Motor neuron (in vitro differentiated cells): ENCODE measurements at places on chromosomes 7 and 10. TPM values are rescaled to one million over a fixed set of nuclear protein-coding genes. Genes with fewer than 3 reads are reported as not detected.

The CPEB3 gene
- 11.4 and 12.8 TPM in 2 replicates for total RNA-seq

The ANKRD7 gene
- 1.8 TPM in 1 of 2 replicates, not detected in the other for total RNA-seq

DNA sequence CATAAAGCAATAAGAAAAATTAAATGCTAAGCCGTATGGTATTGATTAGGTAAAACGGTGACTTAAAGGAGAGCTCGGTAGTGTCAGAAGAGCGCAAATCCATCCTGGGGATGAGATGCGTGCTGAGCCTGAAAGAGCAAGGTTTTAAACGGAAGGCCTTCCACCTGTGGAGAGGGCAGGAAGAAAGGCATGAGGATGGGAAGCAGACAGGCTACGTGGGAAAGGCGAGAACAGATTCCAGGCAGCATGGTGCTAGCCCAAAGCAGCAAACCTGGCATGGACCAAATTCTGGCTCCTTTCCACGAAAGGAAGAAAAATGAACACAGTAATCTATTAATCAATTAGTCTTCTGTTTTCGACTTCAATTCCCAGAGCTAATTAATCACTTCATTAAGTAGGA lies 103.5 kb downstream of the HIPK2 start:
- ATAC-seq: no peak

- no peak for ATAC-seq
Observed at GRCh38 chr10:100996678-100997359, 2.8 kb upstream of the LZTS2 start.

GRCh38 chr7:50371551-50372021 lies 67.1 kb downstream of the IKZF1 start:
- ATAC-seq: no peak

The PRLHR gene
- total RNA-seq: 0.06 and 0.16 TPM in 2 replicates
